C1 segment of cervical spinal cord (tissue), 14 donors: ENCODE measurements at places on chromosomes 5 and 9.

- no peak for DNase-seq
These were observed 28.0 kb upstream of the HTR4 start for GRCh38 chr5:148682058-148683026.

DNA sequence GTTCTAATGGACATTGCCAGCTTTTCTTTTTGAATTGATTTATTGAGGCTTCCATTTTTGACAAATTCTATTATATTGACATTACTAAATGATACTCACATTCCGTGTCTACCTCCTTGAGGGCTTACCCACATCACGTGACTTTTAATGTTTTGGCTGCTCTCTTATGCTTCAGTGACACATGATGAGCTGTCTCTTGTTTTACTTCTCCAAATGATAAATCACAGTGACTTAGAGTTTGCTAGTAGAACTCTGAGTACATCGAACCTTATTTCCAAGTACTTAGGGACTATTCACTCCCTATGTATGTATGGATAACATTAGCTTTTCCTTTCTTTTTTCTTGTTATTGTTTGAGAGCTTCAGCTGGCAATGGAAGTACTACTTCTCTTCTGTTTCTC is 169.8 kb upstream of the KCNN2 start:
- DNase-seq, result no peak

GRCh38 chr5:147523069-147523468 is 13.2 kb upstream of the DPYSL3 start:
- DNase-seq, result no peak

DNA sequence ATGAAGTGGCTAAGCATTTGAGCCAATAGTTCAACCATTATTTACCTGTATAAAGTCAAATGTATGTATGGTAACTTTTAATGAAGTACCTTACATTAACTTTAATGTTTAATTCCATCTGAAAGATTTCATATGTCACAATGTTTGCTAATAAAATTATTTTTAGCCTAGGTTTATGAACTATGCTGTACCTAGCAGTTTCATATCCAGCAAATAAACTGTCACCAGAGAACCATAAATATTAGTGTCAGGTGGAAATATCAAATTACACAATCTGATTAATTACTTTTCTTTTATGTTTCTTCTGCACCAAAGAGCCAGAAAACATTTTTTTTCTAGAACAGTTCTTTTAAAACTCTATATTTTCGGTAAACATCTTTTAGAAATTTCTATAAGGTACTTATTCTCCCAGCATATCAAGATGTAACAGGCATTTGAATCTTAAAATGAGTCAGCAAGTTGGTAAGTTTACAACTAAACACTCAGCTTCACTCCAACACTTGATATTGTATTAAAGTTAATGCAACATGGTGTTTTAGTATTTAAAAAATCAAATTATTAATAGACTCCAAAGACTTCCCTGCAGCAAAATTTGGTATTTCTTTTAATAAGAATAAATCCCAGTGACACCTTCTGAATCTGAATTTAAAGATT is 8.5 kb upstream of the CCDC192 start:
- no peak for DNase-seq

- no peak for DNase-seq
These were observed 29.1 kb upstream of the ANKRD31 start for GRCh38 chr5:75265731-75266130.

DNA sequence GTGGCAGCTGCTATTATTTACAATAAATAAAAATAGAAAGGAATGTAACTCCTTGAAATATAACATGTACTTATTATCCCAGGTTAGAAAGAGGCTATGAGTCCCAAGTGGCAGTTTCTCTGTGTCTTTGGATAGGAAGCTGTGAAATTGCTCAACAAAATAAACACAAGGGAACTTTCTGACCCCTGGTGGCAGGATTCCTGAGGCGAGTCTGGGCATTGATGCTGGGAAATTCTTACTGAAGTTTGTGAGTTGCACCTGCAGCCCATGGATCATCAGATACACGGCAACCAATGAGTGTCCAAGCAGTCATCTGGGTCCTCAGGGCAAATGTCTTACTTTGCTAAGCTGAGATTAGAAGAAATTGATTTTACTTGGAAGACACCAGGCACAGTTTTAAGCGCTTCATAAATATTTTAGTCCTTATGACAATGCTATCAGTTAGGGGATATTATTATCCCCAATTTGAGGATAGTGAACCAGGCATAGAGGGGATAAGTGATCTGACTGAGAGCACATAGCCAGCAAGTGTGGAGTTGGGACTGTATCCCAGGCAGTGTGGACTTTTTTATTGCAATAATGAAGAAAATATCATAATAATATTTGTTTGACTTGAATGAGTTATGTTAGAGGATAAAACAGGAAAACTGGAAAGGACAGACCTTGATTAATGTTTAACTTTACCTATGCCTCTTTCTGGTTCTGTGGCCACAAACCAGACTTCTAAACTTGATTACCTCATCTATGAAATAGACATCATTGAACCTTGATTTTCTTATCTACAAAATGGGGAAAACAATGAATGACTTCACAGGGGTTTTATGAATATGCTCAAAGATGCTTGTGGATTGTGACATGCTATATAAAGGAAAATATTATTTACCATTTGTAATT is 265.5 kb upstream of the ADAMTSL1 start:
- DNase-seq, result no peak

GRCh38 chr5:145834554-145834916 is 607 bp downstream of the PRELID2 start:
- no peak for DNase-seq

GRCh38 chr5:170306381-170306831 is 8.8 kb upstream of the LCP2 start:
- DNase-seq, result no peak

DNA sequence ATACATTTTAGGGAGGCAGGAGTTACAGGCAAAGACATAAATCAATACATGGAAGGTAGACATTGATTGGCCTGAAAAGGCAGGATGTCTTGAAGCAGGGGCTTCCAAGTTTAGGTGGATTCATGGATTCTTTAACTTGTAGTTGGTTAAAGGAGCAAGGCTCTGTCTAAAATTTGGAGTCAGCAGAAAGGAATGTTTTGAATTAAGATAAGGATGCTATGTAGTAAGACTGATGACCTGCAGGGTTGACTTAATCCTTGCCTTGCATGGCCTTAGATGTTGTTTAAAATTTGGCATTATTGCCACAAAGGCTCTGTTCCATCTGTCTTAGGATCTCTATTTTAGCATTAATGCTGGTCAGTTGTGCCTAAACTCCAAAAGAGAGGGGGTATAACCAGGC is 171.3 kb downstream of the C5orf15 start:
- no peak for DNase-seq

- no peak for DNase-seq
These were observed 2.2 kb downstream of the C5orf46 start for GRCh38 chr5:147904110-147904509.

DNA sequence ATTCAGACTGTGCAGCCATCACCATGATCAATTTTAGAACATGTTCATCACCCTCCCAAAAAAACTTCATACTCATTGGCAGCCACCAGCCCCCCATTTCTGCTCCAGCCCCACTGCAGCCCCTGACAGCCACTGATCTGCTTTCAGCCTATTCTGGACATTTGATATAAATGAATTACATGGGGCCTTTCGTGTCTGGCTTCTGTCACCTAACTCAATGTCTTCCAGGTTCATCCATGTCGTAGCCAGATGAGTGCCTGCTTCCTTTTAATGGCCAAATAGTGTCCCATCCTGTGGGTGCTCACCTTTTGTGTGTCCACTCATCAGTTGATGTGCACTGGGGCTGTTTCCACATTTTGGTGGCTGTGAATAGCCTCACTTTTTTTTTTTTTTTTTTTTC is 63.5 kb downstream of the HMCN2 start:
- DNase-seq, result no peak
